ENCODE measurements at places on chromosomes 7 and 10. TPM values are rescaled to one million over a fixed set of nuclear protein-coding genes. Genes with fewer than 3 reads are reported as not detected.

Gene NPY
- total RNA-seq: not detected

Gene SRGN
- total RNA-seq: 468 TPM

Gene CCDC172
- total RNA-seq: not detected

Gene NUDT13
- total RNA-seq: 1.5 TPM

Gene ADAMTS14
- total RNA-seq: not detected

Gene TRPV6
- not detected for total RNA-seq

Gene SFTPA2
- total RNA-seq: not detected

- DNase-seq: peak; percentile 50
- peaks cover 6% of the 10 kb centered on the region for H3K27me3 ChIP-seq
- H3K36me3 ChIP-seq: peaks cover 7% of the 10 kb centered on the region
- H3K4me3 ChIP-seq: peak overlapping the region; percentile 87
- peaks cover 25% of the 10 kb centered on the region for H3K4me1 ChIP-seq
Measured at GRCh38 chr10:118754229-118754555, 578 bp downstream of the CACUL1 start.

DNA sequence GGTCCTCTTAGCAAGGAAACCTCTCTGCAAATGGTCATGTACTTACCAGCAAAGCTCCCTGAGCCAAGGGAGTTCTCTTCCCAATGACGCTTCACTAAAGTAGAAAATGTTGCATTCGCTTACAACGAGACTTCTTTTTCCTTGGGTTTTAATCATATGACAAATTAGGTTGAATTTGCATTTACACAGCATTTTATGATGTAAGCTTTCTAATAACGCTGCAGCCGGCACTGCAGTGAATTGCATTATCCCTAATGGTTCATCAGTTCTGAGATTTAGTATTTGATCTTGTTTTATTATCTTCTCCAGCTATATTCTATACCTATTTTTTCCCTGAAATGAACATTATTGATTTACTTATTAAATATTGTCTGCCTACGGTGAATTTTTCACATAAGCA, 339.3 kb upstream of the PFKP start:
- no peak overlapping the region for H3K27ac ChIP-seq
- H3K4me3 ChIP-seq: no peak overlapping the region
- DNase-seq: no peak
- no peaks in the 10 kb centered on the region for H3K4me1 ChIP-seq
- H3K27me3 ChIP-seq: no peaks in the 10 kb centered on the region

GRCh38 chr10:97683556-97684367, 3.3 kb downstream of the AVPI1 start:
- no peak overlapping the region for H3K27ac ChIP-seq
- no peak for DNase-seq
- H3K36me3 ChIP-seq: no peaks in the 10 kb centered on the region
- no peak overlapping the region for H3K4me3 ChIP-seq
- peaks cover 17% of the 10 kb centered on the region for H3K4me1 ChIP-seq

GRCh38 chr7:87982116-87982515, 48.1 kb downstream of the ADAM22 start:
- H3K4me1 ChIP-seq: no peaks in the 10 kb centered on the region
- H3K4me3 ChIP-seq: no peak overlapping the region
- no peaks in the 10 kb centered on the region for H3K27me3 ChIP-seq
- DNase-seq: no peak
- no peak overlapping the region for H3K27ac ChIP-seq

- H3K36me3 ChIP-seq: no peaks in the 10 kb centered on the region
- no peaks in the 10 kb centered on the region for H3K27me3 ChIP-seq
- no peak overlapping the region for H3K27ac ChIP-seq
Measured at GRCh38 chr10:71582019-71582418, 137.6 kb downstream of the C10orf105 start.

GRCh38 chr10:47048526-47048905, 137.3 kb downstream of the PTPN20 start:
- H3K4me3 ChIP-seq: no peak overlapping the region
- H3K36me3 ChIP-seq: no peaks in the 10 kb centered on the region
- H3K27me3 ChIP-seq: no peaks in the 10 kb centered on the region
- H3K4me1 ChIP-seq: peaks cover 7% of the 10 kb centered on the region
- H3K27ac ChIP-seq: no peak overlapping the region

DNA sequence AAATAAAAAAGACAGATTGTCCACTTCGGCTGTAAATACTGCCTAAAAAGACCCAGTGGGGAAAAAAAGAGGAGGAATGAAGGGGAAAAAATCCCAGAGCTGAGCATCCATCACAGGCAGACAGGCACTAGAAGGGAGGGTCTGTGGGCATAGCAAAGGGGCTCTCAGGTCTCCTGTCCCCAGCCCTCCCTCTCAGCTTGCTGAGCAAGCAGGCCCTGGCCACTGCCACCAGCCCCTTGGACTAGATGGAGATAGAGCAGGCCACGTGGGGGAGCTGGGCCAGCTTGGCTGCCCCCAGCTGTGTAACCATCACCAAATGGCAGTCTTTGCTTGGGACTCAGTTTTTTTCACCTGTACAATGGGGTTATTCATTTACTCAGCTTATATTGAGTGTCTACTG, 141.6 kb upstream of the UNC5B start:
- peaks cover 2% of the 10 kb centered on the region for H3K27me3 ChIP-seq
- H3K27ac ChIP-seq: no peak overlapping the region
- H3K4me1 ChIP-seq: no peaks in the 10 kb centered on the region
- no peak for DNase-seq

- H3K4me1 ChIP-seq: no peaks in the 10 kb centered on the region
- H3K36me3 ChIP-seq: no peaks in the 10 kb centered on the region
- no peak for DNase-seq
- no peak overlapping the region for H3K4me3 ChIP-seq
- no peak overlapping the region for H3K27ac ChIP-seq
Measured at GRCh38 chr10:71584902-71585563, 134.5 kb downstream of the C10orf105 start.

DNA sequence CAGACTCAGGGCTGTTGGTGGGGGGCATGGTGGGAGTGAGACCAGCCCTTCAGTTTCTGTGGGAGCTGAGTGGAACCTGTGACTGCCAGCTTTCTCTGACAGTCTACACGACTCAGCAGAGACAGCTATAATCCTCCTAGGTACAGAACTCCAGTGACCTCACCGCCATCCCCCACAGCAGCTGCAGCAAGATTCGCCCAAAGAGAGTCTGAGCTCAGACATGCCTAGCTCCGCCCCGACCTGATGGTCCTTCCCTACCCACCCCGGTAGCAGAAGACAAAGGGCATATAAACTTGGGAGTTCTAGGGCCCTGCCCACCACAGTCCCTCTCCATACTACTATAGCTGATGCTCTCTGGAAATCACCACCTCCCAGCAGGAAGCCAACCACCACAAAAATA, 500.1 kb downstream of the ETV1 start:
- H3K27ac ChIP-seq: no peak overlapping the region
- no peaks in the 10 kb centered on the region for H3K27me3 ChIP-seq
- DNase-seq: no peak
- H3K36me3 ChIP-seq: no peaks in the 10 kb centered on the region
- H3K4me3 ChIP-seq: no peak overlapping the region
- H3K4me1 ChIP-seq: no peaks in the 10 kb centered on the region

DNA sequence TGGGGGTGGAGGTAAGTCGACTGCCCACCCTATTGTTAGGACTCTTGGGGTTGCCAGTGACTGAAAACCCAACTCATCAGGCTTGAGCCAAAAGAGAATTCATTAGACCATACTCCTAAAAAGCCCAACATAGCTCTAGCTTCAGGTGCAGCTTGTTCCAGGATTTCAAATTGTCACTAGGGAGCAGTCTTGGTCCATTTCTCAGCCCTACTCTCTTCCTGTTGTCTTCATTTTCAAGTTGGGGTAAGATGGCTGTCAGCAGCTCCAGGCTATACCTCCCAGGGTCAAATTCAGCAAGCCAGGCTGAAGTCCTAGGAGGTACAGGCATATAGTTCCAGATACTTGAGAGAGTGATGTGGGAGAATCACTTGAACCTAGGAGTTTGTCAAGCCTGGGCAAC, 14.9 kb upstream of the COL13A1 start:
- no peaks in the 10 kb centered on the region for H3K36me3 ChIP-seq
- H3K27me3 ChIP-seq: peaks cover 21% of the 10 kb centered on the region
- DNase-seq: no peak
- no peaks in the 10 kb centered on the region for H3K4me1 ChIP-seq
- H3K4me3 ChIP-seq: no peak overlapping the region

DNA sequence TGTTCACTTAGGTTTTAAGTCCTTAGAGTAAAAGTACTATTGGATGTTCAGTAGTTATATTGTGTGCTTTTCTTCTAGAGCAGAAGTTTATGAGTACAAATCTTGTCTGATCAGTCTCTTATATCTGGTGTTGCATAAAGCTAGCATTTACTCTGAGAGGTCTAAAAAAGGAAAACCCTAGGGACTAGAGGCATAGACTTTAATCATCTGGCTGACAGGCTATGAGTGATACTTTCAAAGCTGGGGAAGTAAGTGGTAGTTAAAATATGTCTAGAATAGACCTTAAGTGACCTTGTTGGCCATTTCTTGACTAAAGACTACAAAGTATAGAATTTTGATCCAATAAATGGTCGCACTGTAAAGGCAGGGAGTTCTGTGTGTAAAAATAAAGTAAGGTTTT, 32.9 kb upstream of the PHYHIPL start:
- no peaks in the 10 kb centered on the region for H3K27me3 ChIP-seq
- DNase-seq: no peak
- H3K27ac ChIP-seq: no peak overlapping the region
- no peak overlapping the region for H3K4me3 ChIP-seq
- no peaks in the 10 kb centered on the region for H3K4me1 ChIP-seq
- H3K36me3 ChIP-seq: no peaks in the 10 kb centered on the region

DNA sequence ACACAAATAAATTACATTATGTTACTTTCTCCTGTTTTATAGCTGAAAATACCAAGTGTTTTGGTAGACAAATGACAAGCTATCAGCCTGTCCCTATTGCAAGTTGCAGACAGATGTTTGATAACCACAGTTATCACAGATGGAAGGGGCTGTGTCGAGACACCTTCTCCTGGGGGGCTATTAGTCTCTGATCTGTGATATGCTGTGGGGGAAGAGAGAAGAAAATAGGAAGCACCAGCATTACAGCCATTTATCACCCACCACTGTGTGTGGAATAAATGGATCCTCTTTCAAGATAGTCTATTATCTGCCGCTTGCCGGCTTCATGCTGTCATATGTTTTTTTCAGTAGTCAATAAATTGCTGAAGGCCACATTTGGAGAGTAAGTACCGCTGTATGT, 597.2 kb upstream of the ADARB2 start:
- H3K36me3 ChIP-seq: no peaks in the 10 kb centered on the region
- DNase-seq: no peak
- H3K4me1 ChIP-seq: no peaks in the 10 kb centered on the region
- no peak overlapping the region for H3K27ac ChIP-seq
- H3K4me3 ChIP-seq: no peak overlapping the region

DNA sequence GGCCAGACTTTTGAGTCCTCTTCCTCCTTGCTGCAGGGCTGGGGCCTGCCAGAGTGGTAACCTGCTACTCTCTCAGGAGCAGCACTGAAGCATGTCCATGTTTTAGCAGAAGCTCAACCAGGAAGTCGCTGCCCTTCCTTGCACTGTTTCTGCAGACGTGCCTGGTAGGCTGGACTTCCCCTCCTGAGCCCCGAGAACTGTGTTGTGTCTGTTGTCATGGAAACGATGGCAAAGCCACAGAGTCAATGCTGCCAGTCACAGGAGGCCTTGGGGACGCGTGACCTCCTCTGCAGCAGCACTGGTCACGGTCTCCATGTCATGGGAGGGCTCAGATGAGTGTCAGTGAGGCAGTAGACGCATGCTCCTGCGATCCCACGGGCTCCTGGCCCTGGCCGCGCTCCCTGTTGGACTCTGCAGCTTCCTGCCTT, 145.5 kb downstream of the FANK1 start:
- DNase-seq: peak; percentile 54
- H3K27ac ChIP-seq: no peak overlapping the region
- H3K4me3 ChIP-seq: no peak overlapping the region
- H3K4me1 ChIP-seq: peaks cover 3% of the 10 kb centered on the region

- no peaks in the 10 kb centered on the region for H3K27me3 ChIP-seq
- no peaks in the 10 kb centered on the region for H3K4me1 ChIP-seq
- H3K36me3 ChIP-seq: no peaks in the 10 kb centered on the region
- DNase-seq: no peak
- H3K4me3 ChIP-seq: no peak overlapping the region
Measured at GRCh38 chr10:126376956-126377355, 11.3 kb downstream of the ADAM12 start.

DNA sequence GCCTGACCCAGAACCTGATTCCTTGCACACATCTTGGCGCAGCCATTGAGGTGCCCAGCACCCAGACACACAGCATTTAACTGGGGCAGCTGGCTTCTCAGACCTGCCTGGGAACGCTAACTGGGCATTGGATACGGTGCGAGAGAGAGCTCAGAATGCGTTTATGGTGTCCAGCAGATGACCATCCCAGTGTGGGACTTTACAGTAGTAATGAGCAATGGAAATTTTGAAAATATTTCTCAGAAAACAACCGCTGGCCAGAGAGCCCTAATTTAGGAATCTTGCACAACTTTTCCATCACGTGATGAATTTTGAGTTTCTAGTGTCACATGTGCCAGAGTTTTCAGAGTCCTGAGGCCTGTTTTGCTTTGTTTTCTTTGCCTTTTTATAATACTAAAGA, 78.2 kb upstream of the SEC61G start:
- DNase-seq: no peak
- H3K4me1 ChIP-seq: no peaks in the 10 kb centered on the region
- H3K4me3 ChIP-seq: no peak overlapping the region
- H3K27me3 ChIP-seq: no peaks in the 10 kb centered on the region

DNA sequence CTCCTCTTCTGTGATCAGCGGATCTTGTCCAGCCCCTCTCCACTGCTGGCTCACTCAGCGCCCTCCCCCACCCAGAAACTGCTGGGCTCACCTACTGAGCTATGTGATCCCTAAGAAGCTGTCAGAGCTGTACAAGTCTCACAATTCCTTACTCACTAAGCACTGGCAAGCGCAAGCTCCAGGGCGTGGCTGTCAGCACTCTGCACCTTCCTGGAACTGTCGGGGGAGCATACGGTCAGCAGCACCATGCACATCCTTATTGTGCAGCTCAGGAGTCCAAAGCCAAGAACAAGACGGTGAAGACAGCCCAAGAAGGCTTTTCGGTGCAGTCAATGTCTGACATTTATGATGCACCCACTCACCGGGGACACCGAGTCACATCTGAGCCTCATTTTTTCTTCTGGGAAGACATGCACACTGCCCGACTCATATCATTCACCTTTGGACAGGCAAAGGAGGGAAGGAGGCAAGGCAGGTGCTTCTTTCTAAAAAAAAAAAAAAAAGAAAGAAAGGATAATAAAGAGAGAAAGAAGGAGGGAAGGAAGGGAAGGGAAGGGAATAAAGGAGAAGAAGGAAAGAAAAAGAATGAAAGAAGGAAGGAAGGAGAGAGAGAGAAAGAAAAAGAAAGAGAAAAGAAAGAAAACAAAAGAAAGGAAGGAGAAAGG, 56.3 kb downstream of the ASB13 start:
- no peaks in the 10 kb centered on the region for H3K36me3 ChIP-seq
- no peak overlapping the region for H3K4me3 ChIP-seq
- DNase-seq: no peak

- H3K4me1 ChIP-seq: no peaks in the 10 kb centered on the region
- no peaks in the 10 kb centered on the region for H3K36me3 ChIP-seq
- H3K4me3 ChIP-seq: no peak overlapping the region
- no peak overlapping the region for H3K27ac ChIP-seq
- DNase-seq: no peak
- peaks cover 5% of the 10 kb centered on the region for H3K27me3 ChIP-seq
Measured at GRCh38 chr7:29840701-29841100, 34.4 kb downstream of the WIPF3 start.
